Stimulated activated CD4-positive, alpha-beta T cell treated with anti-CD3 and anti-CD28 coated beads, Interleukin-4, amount 100 ng/mL, for 4 hours (primary cell): ENCODE measurements at places on chromosomes 6 and 20.

DNA sequence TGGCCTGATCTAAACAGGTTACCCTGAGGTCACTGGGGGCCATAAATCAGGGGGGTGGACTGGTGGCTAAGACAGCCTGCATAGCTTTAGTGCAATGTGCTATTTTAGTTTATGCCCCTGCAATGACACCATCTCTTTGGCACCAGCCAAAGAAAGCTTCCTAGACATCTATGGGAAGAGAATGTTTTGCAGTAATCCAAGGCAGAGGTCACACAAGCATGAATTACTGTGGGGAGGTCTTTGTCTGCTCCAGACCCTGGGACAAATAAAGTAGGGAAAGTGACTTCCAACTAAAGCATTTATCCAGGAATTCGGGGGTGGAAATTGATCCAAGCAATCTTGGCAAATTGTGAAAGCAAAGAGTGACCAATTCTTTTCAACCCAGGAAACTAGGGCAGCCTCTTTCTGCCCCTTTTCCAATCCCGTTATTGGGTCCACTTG lies 5.3 kb downstream of the RIPOR2 start:
- DNase-seq = no peak

- no peak for DNase-seq
Measured at GRCh38 chr6:150323205-150323604, 45.6 kb upstream of the IYD start.

- DNase-seq = no peak
Measured at GRCh38 chr6:130997061-130997753, 65.8 kb downstream of the EPB41L2 start.

GRCh38 chr6:120938164-120938875 lies 396.0 kb downstream of the TBC1D32 start:
- no peak for DNase-seq
